ENCODE measurements at places on chromosomes 6 and 20.

DNA sequence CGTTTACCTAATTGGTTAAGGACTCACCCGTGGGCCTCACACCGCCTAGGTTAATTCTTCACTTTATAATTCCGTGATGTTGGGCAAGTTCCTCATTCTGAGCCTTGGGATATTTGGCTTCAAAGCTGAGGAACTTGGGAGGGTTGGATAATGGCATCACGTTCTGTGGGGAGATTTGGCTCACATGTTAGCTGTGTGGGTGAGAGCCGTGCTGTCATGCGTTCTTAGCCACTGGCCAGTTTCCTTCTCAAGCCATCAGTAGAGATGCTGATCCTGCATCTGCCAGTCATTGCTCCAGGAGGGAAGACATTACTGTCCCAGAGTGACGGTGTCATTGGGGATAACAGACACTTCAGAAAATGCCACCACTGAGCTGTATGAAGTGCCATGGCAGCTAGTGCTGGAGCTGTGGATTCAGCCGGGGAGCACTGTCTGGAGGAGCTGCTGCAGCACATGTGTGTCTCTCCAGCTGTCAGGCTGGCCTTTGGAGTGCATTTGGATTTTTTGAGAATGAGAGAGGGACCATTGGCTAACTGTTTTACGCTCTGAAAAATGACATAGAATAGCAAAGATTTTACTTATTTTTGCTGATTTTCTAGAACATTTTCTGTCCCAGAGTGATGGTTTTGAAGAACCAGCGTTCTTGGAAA, 16.5 kb downstream of the IGF2R start:
- no peak for DNase-seq

- peak; percentile 57 for DNase-seq
Measured at GRCh38 chr6:41182069-41183034, 18.6 kb downstream of the TREML2 start.

DNA sequence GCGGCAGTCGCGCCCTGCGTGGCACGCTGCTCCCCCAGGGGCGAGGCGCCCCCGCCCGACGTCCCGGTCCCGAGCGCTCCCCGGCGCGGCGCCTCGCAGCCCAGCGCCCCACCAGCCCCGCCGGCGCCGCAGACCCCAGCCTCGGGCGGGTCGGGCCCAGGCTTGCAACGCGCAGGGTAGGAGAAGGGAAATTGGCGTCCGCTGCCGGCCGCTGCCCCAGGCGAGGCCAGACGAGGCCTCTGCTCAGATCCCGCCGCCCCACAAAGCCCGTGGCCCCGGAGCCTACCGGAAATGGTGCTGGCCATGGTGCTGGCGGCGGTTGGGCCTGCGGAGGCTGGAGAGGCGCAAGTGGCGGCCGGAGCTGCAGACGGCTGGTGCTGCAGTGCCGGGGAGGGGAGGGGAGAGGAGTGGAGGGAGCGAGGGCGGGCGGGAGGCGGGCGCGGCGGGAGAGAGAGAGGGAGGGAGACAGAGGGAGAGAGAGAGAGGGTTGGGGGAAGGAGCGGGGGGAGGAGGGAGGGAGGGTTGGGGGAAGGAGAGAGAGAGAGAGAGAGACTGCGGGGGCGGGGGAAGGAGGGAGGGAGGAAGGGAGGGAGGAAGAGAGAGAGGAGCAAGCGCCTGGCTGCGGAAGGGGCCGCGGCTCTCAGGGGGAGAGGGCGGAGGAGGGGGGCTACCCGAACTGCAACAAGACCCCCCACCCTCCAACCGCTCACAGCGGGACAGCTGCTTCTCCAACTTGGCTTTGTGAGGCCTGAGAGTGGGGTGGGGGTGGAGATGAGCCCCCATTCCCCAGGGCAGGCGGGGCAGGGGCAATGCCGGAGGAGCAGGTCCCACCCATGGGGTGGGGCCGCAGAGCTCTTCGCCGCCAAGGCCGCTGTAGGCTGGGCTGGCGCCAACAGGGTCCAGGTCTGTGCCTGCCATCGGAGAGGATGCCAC, at the start of gene STMN3:
TSS of gene STMN3 (minus strand) at position 384 of the 933 bp plus-strand sequence. CDS start at position 305, 79 bp downstream.
- DNase-seq, result peak; percentile 90

- peak; percentile 37 for DNase-seq
Measured at GRCh38 chr20:5569021-5569420, 181.2 kb upstream of the SHLD1 start.

GRCh38 chr6:33929575-33930288, 125.9 kb upstream of the MLN start:
- DNase-seq, result peak; percentile 17

DNA sequence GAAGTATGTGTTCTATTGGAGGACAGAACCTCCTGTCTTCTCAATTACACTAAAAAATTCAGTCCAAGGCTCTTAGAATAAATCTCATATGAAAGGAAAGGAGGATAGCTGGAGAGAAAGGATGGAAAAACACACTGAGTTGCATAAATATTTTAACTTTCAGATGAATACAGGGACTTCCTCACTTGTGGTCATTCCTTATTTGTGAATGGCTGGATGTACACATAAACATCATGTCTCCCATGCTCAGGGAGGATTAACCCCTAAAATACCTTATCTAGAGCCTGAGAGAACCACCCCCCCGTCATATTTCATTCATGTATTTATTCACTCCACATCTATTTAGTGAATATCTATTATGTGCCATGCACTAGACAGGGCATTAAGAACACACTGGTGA, 217.6 kb upstream of the CITED2 start:
- no peak for DNase-seq

DNA sequence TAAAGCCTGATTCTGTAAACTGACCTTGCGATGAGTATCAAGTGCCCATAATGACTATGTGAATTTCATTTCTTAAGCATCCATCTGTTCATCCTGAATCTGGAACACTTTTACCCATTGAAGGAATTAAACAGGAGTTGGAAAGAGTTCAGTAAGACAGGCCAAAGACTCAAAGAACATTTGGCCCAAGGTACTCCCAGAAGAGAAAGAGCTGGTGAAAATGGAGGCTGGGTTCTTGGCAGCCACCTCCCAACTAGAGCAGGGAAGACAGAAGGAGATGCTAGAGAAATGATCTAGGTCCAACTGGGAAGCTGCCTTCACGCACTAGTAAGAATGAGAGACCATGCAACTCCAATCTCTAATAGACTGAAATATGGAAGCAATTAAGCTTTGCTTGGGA, 290.8 kb upstream of the RNF24 start:
- DNase-seq, result no peak

- peak; percentile 84 for DNase-seq
Measured at GRCh38 chr6:26025047-26025893, 62.0 kb upstream of the HFE start.

- DNase-seq, result peak; percentile 1
Measured at GRCh38 chr6:85551264-85551663, 42.4 kb downstream of the SNX14 start.

- DNase-seq, result no peak
Measured at GRCh38 chr20:38957235-38957876, 4.8 kb upstream of the DHX35 start.

- no peak for DNase-seq
Measured at GRCh38 chr6:113672491-113673149, 184.5 kb upstream of the MARCKS start.

- no peak for DNase-seq
Measured at GRCh38 chr6:109240370-109241084, 141.7 kb downstream of the CD164 start.

DNA sequence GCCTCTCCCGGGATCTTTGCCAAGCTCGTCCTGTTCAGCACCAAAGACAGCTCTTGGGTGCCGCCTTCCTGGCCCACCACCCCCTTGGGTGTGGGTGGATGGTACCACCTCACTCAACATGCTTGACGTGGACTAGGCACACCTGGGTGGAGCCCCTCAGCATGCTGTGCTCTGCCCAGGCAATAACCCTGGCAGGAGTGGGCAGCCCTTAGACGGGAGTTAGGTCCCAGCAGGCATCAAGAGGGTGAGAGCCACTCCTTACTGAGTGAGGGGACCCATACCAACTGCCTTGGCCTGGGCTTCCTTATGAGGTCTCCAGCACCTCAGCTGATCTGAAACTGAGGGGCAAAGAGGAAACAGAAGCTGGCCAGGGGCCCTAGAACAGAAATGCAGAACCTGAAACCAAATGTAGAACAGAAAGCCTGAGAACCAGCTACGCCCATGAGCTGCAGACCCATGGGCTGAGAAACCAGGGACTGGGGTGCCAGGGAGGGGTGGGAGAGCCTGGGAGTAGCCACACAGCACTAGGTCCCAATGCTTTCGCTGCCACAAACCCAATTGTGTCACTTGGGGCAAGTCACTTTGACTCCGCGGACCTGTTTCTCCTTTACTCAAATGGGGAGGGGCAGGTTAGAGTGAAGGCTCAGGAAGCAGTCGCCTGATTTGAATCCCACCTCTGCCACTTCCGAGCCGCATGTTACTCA, 2.0 kb downstream of the FGD2 start:
- no peak for DNase-seq

GRCh38 chr6:44260451-44261297, 3.3 kb upstream of the SLC35B2 start:
- no peak for DNase-seq

DNA sequence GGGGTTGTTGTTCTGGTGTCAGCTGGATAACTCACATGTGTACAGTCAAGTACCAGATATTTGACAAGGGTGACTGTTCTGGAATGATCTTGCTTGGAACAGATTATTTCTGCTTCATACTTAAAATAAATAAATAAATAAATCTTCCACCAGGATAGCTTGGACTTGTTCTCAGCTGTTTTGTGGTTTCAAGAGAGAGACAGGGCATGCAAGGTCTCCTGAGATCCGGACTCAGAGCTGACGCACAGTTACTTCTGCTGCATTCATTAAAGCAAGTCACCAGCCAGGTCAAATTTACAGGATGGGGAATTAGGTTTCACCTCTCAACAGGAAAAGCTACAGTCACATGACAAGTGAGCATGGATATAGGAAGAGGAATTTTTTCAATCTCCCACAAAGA, 285.0 kb upstream of the SPTLC3 start:
- no peak for DNase-seq

- DNase-seq, result no peak
Measured at GRCh38 chr20:52833901-52834300, 138.3 kb upstream of the TSHZ2 start.

- peak; percentile 81 for DNase-seq
Measured at GRCh38 chr6:101090281-101090680, 209.2 kb upstream of the ASCC3 start.

GRCh38 chr6:87082160-87082721, 12.7 kb downstream of the CGA start:
- DNase-seq, result no peak

DNA sequence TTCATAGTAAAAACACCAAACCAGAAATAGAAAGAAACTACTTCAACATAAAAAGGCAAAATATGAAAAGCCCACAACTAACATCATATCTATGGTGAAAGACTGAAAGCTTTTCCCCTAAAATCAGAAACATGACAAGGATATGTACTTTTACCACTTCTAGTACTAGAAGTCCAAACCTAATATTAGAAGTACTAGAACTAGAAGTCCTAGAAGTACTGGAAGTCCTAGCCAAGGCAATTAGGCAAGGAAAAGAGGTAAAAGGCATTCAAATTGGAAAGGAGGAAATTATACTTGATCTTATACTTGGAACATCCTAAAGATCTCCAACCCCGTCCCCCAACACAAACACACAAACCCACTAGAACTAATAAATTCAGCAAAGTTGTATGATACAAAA, 74.9 kb downstream of the TASP1 start:
- no peak for DNase-seq

DNA sequence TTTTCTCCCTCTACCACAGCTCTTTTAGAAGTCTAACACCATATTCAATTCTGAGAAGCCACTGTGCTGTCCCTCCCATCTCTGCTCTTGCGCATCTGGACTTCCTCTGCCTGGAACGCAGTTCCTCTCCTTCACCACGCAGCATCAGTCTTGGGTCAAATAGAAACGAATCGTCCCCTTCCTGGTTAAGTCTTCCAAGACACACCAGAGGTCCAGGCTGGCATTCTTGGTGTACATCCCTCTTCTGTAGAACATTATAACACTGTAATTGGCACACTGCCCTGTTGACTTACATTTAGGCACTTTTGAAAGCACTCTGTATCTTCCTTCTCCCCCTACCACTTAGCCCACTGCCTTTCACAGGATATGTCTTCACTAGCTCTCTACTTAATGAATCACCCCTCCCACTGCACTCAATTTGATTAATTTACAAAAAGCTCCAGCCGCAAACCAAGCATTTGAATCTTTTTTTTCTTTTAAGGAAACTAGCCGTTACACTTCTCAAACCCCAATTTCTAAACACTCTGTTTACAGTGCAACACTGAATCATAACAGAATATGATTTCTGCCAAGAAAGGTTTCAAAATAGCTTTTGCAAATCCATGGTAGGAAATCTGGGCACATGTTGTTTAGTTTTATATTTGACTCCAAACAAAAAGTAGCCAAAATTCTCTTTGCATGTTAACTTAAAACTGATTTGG, 140.8 kb upstream of the CARMIL1 start:
- DNase-seq, result peak; percentile 80

GRCh38 chr6:88867841-88868731, 95.3 kb downstream of the RNGTT start:
- DNase-seq, result peak; percentile 83

Measured in fibroblast of skin of back (primary cell).